ENCODE measurements at places on chromosomes 12 and 14.

- DNase-seq, result no peak
Observed at GRCh38 chr12:111221062-111222026, 147.6 kb downstream of the PHETA1 start.

DNA sequence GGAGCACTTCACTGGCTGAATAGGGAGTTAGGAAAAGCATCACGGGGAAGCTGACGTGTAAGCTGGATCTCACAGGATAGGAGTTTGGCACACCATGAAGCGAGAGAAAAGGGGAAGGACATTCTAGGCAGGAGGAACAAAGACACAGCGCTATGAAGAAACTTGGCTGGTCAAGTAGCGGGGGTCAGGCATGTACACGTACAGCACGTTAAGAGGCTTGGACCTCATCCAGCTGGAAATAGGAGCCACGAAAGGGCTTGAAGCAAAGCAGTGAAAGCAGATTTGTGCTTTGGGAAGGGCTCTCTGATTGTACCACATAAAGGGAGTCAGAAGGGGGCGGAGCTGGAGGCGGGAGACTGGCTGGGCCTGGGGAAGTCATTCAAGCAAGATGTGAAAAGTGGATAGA lies 19.6 kb upstream of the GALNT8 start:
- no peak for DNase-seq

DNA sequence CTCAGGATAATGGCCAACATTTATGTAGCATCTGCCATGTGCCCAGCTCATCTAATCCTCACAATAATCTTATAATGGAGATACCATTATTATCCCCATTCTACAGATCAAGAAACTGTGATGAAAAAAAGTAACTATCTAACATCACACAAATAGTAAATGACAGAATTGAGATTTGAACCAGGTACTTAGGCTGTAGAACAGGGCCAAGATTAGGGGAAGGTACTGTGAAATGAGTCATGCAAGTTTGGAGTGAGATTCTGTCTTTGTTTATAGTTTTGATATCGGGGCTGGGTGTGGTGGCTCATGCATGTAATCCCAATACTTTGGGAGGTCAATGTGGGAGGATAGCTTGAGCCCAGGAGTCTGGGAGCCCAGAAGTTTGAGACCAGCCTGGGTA lies 1.3 kb upstream of the GNPTAB start:
- no peak for DNase-seq

DNA sequence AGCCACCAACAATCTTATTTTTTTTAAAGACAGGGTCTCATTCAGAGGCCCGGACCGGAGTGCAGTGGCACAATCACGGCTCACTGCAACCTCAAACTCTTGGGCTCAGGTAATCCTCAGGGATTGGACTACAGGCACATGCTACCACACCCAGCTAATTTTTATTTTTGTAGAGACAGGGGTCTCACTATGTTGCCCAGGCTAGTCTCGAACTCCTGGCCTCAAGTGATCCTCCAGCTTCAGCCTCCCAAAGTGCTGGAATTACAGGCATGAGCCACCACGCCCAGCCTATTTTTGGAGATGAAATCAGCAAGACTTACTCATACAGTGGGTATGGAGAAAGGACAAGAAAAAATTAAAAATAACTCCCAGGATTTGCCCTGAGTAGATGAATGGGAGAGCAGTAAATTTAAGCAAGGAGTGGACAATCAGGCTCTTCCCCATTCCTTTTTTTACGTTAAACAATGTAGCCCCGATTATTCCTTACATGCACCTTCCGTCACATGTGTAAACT lies 13.2 kb downstream of the FMNL3 start:
- no peak for DNase-seq

DNA sequence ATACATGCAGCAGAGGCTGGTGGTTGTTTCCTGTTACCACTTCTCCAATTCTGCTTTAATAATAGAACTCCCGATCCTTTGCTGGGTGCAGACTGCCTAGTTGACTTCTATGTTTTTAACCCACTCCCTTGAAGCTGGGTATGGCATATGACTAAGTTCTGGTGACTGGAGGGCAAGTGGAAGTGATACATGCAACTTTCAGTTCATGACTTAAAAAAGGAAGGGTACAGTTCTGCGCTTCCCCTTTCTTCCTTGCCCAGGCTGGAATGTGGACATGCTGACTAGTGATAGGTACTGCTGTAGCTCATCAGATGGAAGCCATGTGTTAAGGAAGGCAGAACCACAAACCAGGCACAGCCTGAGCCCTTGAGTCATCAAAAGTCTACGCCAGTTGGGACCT lies 2.4 kb upstream of the A2M start:
- no peak for DNase-seq

DNA sequence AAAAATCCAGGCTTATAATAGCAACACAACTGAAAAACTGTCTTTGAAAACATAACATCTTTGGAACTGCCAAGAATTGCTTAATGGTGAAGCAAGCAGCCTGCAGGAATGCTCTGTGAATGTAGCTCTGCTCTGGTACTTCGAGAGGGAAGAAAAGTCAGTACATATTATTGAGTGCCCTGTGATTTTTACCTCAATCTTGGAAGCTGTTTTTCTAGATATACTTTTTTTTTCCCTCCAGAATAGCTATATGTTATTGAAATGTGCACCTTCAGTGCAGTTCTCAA lies 508.1 kb downstream of the PCNX1 start:
- no peak for DNase-seq

DNA sequence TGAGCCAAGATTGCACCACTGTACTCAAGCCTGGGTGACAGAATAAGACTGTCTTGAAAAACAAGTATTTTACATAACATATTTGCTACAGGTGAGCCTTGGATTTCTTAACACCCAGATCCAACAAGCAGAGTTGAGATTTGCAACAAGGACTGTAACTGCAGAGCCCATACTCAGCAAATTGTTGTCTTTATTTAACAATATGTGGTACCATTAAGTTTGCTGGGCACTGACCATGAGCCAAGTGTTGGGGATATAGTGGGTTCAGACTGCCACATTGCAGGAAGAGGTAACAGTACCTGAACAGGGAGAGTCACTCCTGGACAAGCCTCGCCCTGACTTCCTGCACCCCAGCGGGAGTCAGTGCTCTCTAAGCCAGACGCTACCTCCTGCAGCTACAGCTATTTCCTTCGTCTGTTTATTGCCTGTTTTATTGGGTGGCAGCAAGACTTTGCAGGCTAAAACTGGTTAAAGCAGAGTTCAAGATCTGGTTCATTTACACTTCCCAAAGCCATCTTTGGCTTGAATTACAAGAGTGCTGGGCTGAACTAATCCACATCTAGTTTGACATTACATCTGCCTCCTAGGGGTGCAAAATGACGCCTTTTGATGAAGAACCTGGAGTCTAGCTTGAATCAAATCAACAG lies 12.5 kb downstream of the AHSA1 start:
- no peak for DNase-seq

DNA sequence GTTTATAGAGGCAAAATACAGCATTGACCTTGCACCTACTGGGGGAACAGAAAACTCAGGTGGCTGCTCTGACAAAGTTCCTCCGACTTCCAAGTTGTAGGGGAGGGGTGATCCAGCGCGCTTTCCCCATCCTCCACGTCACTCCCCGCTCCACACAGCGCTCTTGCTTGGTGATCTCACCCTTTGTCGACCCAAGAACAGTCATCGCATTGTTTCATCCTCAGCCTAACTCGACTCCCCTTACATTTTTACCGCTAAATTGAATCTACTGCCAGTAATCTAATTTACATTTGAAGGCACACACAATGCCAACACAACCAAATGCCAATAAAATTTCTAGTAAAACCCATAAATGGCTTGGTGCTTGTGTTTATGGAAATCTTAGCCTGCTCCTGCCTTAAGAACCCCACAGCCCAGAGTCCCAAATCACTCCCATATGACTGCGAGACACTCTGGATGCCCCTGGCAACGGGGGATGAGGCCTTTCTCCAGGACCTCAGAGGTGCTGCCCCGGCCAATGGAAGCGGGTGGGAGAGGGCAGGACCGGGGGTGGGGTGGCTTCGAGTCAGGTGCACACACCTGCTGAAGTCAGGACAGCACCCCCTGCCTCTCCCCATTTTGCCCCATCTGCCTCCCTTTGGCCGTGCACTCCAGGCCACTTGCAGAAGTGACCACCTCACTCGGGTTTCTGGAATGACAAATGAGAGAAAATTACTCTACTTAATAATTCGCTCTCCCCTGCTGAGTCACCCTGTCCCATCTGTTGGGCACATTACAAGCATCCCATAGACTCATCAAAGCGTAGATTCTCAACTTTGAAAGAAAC lies 98.2 kb upstream of the GSC start:
- DNase-seq, result no peak

DNA sequence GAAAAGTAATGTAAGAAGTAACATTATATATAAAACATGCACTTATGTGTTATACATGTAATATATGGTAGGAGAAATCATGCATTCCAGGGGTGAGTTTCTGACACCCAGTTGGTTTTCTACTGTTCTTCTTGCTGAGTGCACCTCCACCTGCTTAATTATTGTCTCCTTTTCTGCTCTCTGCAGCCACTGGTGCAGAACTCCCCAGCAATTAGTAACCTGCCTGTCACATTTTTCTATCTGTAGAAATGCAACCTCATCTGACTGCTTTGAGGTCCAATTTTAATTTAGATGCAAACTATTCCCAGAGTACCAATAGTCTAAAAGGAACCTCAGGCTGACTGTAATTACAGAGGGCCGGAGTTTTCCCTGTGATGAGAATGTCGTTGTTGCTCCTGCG lies 842.1 kb downstream of the AACS start:
- DNase-seq, result no peak

DNA sequence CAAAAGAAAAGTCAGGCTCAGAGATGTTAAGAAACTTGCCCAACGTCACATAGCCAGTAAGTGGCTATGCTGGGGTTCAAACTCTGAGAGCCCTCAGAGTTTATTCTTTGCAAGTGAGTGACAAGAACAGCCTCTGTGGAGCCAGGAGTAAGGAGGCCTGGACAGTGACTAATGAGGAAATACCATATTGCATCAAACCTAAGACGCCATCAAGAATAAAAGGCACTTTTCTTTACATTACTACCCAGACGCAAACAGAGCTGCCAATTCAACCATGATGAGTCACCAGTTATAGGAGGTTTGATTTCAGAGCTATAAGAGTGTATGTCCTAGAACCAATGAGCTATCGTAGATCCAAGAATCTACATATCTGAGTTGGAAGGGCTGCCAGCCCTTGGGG lies 9.4 kb downstream of the TNFRSF1A start:
- no peak for DNase-seq

DNA sequence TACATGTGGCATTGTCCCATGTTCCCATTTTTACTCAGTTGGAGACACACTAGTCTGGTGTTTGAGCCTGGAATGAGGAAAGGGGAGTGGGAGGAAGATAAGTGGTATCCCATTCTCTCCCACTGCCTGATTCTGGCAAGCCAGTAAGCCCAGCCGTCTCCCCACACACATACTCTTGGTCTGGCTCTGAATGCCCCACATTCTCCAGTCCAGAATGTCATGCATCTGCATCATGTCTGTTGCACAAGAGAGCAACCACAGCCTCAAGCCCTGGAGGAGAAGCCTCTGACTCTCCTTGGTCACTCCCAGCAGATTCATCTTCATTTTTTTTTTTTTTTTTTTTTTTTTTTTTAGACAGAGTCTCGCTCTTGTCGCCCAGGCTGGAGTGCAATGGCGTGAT lies 48.0 kb downstream of the DRAM1 start:
- no peak for DNase-seq

DNA sequence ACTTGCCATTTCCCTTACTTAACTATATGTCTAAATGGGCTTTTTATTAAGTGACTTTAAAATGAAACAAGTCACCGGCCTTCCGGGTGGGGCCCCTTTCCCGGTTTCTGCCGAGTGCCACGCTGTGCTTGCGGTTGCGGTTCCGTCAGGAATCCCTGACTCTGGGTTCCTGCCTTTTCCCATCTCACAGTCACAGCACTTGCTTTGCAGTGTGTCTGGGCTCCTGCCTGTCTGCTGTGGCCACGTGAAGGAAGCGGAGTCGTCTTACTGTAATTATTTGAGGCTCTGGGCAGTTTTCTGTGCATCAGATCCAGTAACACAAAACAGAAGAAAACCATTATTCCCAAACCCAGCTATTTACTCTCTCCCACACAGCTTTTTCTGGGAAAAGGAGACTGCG lies 44.0 kb upstream of the FRMD6 start:
- DNase-seq, result no peak

DNA sequence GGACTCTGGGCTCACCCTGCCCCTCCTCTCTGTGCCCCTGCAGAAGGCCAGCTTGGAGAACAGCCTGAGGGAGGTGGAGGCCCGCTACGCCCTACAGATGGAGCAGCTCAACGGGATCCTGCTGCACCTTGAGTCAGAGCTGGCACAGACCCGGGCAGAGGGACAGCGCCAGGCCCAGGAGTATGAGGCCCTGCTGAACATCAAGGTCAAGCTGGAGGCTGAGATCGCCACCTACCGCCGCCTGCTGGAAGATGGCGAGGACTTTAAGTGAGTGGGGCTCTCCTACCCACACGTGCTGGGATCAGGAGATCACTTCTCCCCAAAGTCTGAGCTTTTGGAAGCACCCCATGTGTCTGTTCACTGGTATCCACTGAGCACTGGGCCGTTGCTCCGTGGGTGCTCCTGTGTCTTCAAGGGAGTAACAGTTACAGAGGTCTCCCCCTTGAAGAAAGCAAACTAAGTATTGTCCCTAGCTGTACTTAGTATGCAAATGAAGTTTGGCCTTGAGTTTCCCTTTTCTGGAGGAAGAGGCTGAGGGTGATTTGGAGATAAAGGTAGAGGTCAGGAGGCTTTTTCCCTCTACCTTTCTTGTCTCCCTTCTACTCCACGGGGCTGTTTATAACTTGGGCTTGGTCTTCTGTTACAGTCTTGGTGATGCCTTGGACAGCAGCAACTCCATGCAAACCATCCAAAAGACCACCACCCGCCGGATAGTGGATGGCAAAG lies 3.3 kb downstream of the KRT18 start:
- no peak for DNase-seq

Data from stimulated activated CD8-positive, alpha-beta memory T cell treated with anti-CD3 and anti-CD28 coated beads, Interleukin-15, amount 100 ng/mL, for 4 hours (primary cell).